ENCODE measurements at places on chromosomes 11 and 22. TPM values are rescaled to one million over a fixed set of nuclear protein-coding genes. Genes with fewer than 3 reads are reported as not detected.

CFAP300 gene
- total RNA-seq: 1.9 TPM

SPINDOC gene
- 9.4 TPM for total RNA-seq

OR8A1 gene
- total RNA-seq: not detected

GPR83 gene
- 0.41 TPM for total RNA-seq

GRAP2 gene
- total RNA-seq: 2.5 TPM

KRTAP5-11 gene
- total RNA-seq: not detected

SLC22A9 gene
- not detected for total RNA-seq

SAA4 gene
- total RNA-seq: not detected

SUSD2 gene
- 5.3 TPM for total RNA-seq

MS4A4E gene
- 1.3 TPM for total RNA-seq

MS4A7 gene
- 13.0 TPM for total RNA-seq

SLC16A8 gene
- 2.2 TPM for total RNA-seq

VSIG10L2 gene
- 0.23 TPM for total RNA-seq

MN1 gene
- 11.3 TPM for total RNA-seq

PGM2L1 gene
- 6.0 TPM for total RNA-seq

KDM4E gene
- not detected for total RNA-seq

MS4A8 gene
- total RNA-seq: 0.29 TPM

All from metanephros (tissue), 2 donors.